ENCODE measurements at places on chromosomes 5 and 9. TPM values are rescaled to one million over a fixed set of nuclear protein-coding genes. Genes with fewer than 3 reads are reported as not detected.

GRCh38 chr5:83253720-83254119 is 176.4 kb downstream of the XRCC4 start:
- no peak for DNase-seq

- no peak for DNase-seq
These were observed 2.4 kb upstream of the SMC2 start for GRCh38 chr9:104091708-104092107.

DNA sequence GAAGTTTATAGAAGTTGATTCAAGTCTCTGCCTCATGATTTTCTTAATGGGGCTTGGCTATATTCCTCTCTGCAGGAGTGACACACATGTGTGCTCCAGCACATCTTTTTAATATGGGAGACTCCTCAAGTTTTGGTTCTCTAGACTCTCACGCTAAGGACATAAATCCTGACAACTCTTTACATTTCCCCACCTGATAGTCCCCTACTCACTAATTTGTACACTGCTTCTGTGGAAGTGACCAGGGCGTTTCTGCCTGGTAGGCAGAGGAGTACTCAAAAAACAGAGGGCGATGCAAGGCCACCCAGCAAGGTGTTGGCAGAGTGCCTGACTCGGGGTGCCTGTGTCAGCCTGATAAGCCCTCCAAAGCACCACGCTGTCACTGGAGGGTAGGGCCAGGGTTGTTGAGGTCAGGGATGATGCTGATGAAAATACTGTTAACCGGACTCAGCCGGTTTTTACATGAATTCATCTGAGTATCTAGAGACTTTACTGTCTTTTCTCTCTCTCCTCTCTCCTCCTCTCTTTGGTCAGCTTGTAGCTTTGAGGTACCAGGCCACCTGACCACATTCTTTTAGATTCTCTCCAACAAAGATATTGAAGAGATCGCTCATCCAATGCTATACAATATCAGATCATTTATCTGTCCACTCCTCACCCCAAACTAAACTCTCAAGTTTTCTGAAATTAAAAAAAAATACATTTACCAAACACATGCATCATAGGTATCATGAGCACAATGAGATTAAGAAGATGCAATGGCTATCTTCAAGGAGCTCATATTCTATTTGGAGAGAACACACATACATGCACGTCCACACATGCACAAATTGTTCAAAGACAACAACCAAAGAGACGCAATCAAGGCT is 205.2 kb downstream of the PIK3R1 start:
- no peak for DNase-seq

The IGFBPL1 gene
- 0.32 TPM for total RNA-seq

GRCh38 chr5:135824541-135825041 is 9.9 kb upstream of the SLC25A48 start:
- DNase-seq = no peak

DNA sequence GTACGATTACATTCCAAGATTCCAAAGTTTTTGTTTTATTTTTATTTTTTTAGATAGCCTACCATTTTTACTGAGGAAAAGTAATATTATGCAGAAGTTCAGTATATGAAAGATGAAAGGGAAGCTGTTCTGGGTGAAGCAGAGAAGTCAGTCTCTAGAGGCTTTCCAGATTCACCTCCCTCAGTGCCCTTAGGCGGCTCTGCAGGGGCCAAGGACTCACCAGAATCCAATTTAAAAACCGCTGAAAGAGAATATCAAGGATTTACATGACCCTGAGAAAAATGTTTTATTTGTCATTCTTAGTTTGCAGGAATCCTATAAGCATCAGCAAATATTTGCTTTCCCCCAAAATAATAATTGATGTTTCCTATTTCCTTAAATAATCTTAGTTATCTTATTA is 1084.6 kb upstream of the ARRDC3 start:
- DNase-seq = no peak

DNA sequence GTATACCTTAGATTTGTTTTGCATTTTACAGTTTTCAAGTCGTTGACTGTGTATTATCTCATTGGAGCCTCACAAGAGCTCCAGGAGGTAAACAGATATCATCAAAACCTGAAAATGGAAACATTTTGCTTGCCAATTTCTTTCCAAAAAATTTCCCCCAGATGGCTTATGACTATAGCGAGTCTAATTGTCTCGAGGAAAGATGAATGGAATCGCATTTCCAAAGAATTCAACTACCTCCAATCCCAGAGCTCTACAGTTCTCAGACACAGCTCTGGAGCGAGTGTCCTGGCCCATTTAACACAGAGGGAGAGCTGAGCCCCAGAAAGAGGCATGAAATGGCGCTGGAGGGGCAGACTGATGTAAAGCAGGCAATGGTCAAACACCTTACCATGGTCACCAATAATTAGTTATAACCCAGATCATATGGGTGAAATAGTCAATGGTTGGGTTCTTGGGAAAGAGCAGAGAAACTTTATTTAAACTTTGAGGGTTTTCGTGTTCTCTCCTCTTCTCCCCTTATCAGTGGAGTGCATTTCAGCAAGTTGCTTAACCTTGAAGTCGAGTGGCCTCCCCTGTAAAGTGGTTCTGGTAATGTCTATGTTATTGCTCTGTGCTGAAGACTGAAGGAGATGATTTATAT is 168.2 kb downstream of the ZDHHC21 start:
- DNase-seq = no peak

The PCDHGA8 gene
- 1.1 TPM for total RNA-seq

- no peak for DNase-seq
These were observed 21.8 kb downstream of the STOM start for GRCh38 chr9:121348221-121348620.

DNA sequence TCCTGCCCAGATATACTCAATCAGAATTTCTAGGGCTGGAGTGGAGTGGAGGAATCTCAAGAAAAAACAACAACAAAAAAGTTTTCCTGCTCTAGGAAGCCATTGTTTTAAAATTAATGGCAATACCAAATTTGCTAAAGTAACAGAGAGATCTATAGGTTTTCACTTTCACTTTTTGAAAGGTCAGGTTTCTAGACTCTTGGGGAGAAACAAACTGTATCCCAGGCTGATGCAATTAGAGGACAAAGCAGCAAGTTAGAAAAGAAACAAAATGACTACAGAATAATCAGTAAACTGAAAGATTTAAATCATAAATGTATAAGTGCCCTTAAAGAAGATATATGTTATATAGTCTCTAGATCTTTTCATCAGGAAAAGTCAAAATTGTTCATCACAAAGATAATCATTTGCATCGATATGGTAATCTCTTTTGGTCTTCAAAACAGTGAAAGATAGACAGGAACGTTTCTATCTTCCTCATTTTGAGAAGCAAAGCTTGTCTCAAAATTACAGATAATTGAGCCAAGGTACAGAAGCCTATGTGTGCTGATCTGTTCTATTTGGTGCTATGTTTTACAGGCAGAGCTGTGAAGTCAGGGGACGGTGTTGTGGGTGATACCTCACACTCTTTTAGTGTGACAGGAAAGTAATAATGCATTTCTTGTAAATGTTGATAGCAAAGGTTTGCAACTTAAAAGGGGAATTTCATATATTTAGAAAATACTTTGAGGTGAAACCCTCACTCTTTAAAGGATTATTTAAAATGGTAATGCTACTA is 1746.6 kb upstream of the C9orf72 start:
- DNase-seq = no peak

The UBE2B gene
- total RNA-seq = 57.7 TPM

The FAM81B gene
- total RNA-seq = not detected

DNA sequence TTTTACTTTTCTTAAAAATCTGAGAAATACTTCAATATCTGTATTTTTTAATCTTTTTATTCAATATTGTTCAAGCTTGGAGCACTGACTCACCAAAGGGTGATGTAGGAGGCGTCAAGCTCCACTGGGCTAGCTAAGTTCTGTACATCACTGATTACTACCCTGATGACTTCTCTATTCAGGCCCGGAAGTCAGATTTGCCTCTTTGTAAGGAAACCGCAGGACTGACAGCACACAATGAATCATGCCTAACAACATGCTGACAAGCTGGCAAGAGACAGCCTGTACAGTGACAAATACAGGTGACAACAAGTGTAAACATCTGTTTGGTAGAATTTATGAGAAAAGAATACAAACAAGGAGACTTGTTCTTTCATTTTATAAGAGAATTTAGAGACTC is 627.9 kb upstream of the RORB start:
- DNase-seq = no peak

GRCh38 chr5:78661691-78662090 is 13.1 kb upstream of the LHFPL2 start:
- no peak for DNase-seq

GRCh38 chr9:6209966-6210365 is 5.6 kb upstream of the IL33 start:
- DNase-seq = no peak

The CYSRT1 gene
- total RNA-seq = 2.7 TPM

DNA sequence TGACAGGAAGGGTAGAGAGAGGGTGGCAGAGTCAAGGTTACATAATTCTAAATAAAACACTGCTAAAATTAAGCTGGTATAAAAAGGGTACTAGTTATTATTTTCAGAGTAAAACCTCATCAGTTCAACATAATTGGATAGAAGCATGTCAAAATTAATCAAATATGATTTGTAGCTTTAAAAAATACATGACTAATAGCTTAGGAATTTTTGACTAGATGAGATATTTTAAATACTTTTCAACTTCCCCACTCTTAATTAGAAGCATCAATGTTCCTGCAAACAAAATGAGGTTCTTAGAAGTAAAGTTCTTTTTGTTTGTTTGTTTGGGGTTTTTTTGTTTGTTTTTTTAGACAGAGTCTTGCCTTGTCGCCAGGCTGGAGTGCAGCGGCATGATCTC is 29.1 kb downstream of the HTR4 start:
- DNase-seq = no peak

DNA sequence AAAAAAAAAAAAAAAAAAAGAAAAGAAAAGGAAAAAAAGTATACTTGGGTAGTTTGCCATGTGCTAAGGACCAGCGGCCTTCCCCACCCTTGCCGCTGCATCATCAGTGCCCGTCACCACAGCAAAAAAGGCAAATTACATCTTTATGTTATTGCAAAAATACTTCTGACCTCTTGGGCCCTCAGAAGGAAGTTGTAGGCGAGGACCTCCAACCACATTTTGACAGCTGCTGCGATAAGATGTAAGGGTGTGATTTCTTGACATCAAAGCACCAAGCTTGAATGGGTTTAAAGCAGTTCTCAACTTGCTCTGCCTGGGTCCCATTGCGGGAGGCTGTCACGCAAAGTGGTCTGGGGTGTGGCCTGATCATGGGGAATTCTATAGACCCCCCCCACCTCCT is 39.2 kb downstream of the DMRT1 start:
- DNase-seq = no peak

GRCh38 chr5:142411103-142411502 is 86.3 kb upstream of the SPRY4 start:
- no peak for DNase-seq

DNA sequence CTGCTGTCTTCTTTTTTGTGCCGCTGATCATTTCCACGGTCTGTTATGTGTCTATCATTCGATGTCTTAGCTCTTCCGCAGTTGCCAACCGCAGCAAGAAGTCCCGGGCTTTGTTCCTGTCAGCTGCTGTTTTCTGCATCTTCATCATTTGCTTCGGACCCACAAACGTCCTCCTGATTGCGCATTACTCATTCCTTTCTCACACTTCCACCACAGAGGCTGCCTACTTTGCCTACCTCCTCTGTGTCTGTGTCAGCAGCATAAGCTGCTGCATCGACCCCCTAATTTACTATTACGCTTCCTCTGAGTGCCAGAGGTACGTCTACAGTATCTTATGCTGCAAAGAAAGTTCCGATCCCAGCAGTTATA is 17.1 kb downstream of the F2R start:
- no peak for DNase-seq

DNA sequence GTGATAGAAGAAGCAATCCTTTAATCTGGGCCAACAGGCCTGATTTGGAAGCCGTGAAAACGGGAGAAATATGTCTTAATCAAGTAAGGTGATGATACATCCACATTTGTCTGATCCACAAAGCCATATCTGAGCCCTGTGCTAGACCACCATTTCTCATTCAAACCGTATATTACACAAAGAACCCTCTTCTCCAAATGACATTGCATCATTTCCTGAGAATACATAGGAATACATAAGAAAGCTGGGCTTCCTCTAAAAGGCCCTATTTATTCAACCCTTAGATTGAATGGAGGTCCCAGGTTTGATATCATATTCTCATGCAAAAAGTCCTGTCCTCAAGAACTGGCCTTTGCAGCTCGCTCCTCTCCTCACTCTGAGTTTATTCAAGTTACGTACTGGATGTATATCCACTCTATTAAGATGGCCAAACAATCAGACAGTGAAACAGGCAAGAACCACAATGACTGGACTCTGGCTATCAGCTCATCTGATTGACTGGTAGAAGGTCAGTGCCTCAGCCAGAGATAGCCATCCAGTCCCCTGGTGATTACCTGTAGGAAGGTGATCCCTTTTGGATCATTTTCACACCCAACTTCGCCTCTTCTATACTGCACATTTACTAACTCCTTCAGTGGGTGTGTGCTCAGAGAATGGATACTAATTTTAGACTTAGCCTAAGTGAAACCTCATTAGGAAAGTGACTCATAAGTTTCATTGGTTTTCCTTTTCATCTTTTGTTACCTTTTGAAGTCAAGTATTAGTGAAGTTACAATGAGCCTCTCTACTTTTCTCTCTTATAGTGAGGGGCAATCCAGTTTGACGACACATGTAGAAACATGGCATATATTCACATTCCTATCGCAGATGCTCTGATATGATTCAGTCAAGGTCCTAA is 167.6 kb upstream of the WWC1 start:
- DNase-seq = no peak

DNA sequence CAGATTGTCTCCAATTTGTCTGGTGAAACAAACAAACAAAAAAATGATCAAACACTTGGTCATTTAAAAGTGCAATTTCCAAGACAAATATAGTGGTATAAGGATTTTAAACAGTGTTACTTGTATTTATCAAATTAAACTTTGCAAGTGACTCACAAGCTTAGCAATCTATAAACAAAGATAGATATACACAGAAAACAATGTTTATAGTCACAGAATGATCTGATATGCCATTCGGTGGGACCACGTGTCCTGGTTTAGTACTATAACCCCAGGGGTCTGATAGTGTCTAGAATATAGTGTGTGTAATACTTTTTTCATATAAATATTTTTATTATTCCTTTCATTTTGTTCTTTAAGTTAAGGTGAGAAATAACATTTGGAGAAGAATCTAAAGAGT is 91.3 kb downstream of the DPYSL3 start:
- DNase-seq = no peak

DNA sequence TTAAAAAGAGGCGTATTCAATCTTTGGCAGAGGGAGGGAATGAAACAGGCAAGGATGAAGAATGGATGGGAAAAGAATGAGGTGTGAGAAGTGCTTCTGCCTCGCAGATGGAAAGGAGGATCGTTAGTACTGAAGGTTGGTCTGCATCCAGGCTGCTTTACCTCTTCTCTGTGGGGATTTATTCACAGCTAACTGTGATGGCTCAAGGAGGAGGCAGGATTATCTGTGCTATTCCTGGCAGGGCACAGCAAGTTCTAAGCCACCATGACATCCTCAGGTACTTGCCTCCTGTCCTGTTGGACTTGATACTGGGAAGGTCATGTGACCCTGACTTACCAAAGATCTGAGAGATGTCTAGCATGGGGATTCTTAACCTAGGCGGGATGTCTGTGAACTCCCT is 84.3 kb downstream of the GDNF start:
- no peak for DNase-seq

The PDE6A gene
- total RNA-seq = 0.91 TPM
